ENCODE measurements at places on chromosomes 5 and 9. TPM values are rescaled to one million over a fixed set of nuclear protein-coding genes. Genes with fewer than 3 reads are reported as not detected.
A peak's percentile ranks its signal among the peaks of the same experiment; 100 is the strongest.

SH3PXD2B gene
- 111 TPM for total RNA-seq

NPM1 gene
- total RNA-seq, result 376 TPM

NRG2 gene
- total RNA-seq, result 11.0 TPM

BTNL8 gene
- total RNA-seq, result 1.9 TPM

FBP1 gene
- total RNA-seq, result 32.9 TPM

DMRT3 gene
- not detected for total RNA-seq

- no peak for DNase-seq
Observed at GRCh38 chr9:88750832-88751360, 215.9 kb downstream of the NXNL2 start.

DNA sequence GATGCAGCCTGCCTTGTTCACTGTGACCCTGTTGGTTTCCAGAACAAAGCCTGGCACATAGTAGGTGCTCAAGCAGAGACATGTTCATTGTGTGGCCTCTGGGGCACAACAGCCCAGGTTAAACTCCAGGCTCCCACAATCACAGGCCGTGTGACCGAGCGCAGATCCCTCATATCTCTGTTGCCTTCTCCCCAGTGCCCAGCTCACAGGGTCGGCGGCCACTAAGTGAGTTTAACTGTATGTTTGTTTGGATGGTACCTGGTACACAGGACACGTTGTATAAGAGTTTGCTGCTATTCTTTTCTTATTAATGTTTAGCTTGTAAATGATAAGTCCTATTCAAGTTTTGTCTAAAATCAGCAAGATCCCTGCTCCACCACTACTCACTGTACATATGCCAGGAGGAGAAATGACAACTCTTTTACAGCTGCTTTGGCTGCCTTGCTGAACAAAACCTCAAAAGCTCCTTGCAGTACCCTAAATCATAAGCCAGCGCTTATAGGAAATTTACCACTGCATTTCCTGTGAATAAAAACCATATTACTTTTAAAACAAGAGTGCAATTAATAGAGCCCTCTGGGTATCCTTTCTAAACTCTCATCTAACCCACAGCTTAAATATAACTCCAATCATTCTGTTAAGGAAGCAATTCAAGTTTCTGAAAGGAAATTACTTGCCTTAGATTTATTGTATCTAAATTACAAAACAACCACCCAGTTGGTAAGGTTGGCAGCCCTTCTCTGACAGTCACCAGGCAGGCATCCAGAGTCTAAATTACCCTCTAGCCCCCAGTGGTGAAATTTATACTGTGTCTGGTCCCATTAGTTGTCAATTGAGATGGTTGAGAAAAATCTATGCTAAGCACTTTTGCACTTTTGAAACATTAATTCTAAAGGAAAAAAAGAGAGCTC, 379.4 kb downstream of the SEMA5A start:
- DNase-seq, result no peak

DNA sequence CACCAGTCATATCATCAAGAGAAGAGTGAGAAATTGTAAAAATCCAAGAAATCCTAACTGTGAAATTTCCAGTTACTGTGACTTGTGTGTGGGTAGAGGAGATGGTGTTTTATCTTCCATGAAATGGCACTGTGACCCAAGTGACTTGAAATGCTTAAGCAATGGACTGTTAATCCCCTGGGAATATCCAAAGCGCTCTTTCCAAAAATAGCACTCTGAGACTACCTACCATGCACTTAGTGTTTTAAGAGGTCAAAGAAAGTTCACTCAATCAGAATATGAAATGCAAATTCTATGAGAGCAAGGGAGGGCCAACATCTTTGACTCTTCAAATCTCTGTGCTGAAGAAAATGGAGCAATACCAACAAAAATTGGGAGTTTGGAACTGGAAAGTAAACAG, 244.0 kb downstream of the GABRB2 start:
- DNase-seq, result no peak

GRCh38 chr9:19552282-19553105, 143.7 kb downstream of the ACER2 start:
- DNase-seq, result no peak

- DNase-seq, result no peak
Observed at GRCh38 chr5:27038476-27038875, at the start of gene CDH9. CDH9 (minus strand) TSS chr5:27038586; CDS start chr5:26988333, 50,253 bp downstream.

DNA sequence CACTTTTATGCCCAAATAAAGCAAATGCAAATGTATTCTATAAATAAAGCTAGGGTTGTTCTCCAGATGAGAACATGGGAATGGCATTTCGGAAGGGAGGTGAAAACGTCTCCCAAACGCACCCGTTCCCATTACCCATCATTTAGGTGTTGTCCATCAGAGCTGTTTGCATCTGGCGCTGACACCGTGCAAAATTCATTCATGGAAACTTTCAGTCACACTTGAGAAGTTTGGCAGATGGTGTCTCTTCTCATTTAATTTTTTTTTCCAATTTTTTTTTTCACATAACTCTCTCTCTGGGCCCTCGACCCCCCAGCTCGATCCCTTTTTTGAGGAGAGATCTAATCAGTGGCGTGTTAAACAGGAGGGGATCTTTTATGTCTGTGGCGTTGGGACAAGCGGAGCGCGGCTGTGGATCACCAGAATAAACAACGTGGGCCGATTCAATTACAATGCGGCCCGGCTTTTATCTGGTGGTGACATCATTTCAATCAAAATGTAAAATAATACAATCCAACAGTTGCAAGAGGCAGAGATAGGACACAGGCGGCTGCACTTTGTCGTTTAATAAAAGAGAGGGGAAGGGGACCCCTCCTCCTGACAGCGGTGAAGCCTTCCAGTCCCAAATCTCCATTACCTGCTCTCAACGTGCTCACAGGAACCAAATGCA, 246.1 kb upstream of the IRX4 start:
- DNase-seq, result no peak

GRCh38 chr5:1652873-1653697, 129.3 kb upstream of the LPCAT1 start:
- DNase-seq, result no peak

- DNase-seq, result no peak
Observed at GRCh38 chr9:128987805-128988204, 40.3 kb downstream of the NUP188 start.

DNA sequence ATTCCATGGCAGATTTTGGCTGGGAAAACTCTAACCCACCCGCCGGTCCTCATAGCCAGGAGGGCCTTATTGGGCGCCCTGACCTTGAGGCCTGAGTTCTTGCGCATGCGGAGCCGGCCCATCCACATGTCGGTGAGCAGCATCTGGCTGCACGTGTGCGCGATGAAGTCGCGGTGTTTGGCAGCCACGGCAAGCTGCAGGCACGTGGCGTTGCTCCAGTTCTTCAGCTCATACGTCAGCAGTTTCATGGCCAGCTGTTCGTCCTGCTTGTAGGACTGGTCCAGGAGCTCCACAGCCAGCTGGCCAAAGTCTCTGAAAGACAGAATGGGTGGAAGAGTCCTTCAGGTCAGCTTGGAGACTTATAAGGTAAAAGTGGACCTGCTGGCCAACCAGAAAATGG, 204.3 kb upstream of the KLF9 start:
- no peak for DNase-seq

GRCh38 chr5:167998148-167998767, 293.2 kb upstream of the WWC1 start:
- no peak for DNase-seq

- DNase-seq, result no peak
Observed at GRCh38 chr5:105554568-105555169, 1992.1 kb upstream of the NUDT12 start.

DNA sequence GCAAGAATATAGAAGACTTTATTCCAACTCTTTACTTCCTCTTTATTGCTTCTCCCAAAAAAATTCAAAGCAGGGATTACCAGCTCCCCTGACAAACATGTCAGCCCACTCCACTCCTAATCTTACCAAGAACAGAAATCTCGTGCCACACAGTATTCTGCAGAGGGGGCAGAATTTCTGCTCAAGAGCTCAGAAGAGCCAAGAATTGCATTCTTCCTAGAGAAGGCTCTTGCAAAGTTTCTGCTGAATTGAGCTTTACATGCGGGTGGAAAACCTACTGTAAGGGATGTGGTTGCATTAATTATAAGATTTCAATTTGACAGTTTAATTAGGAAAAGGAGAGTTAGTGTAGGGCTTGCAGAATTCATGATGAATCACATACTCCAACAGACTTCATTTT, 428.5 kb downstream of the CETN3 start:
- no peak for DNase-seq

GRCh38 chr9:92562461-92562967, 26.7 kb upstream of the ECM2 start:
- DNase-seq, result no peak

DNA sequence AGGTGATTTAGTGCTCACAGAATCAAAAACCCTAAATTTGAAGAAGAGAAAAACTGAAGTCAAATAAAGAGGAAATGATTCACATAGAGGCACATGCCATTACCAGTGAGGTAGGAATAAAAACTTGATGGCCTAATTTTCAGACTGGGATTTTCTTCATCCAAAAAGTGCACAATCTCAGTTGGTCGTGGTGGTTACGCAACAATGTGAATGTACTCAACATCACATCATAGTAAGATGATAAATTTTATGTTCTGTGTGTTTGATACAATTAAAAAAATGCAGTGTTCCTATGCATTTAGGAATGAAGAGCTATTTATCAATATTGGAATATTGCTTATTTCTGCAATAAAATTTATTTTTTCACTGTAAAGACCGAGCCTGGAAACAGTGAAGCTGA, 60.7 kb downstream of the SV2C start:
- no peak for DNase-seq

- peak; percentile 52 for DNase-seq
Observed at GRCh38 chr9:89919171-89919681, 314.4 kb downstream of the GADD45G start.

- DNase-seq, result no peak
Observed at GRCh38 chr5:137179203-137179602, 319.9 kb downstream of the SPOCK1 start.

DNA sequence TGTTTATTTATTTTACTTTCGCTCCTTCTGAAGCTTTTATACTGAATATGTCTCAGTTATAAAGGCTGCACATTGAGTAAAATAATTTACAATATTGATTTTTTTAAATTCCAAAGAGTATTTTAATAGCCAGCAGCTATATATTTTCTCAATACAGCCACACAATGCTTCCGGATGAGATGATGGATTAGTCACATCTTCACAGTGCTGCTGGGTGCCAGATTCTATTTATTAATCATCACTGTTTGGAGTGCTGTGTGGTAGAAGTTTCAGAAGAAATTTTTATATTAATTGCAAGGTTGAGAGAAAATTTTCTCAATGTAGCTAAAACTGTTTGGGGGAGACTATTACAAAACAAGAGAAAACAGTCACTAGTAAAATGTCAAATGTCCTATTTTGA, 989.8 kb downstream of the TLE4 start:
- no peak for DNase-seq

GRCh38 chr5:99316484-99316883, 387.7 kb upstream of the CHD1 start:
- no peak for DNase-seq

DNA sequence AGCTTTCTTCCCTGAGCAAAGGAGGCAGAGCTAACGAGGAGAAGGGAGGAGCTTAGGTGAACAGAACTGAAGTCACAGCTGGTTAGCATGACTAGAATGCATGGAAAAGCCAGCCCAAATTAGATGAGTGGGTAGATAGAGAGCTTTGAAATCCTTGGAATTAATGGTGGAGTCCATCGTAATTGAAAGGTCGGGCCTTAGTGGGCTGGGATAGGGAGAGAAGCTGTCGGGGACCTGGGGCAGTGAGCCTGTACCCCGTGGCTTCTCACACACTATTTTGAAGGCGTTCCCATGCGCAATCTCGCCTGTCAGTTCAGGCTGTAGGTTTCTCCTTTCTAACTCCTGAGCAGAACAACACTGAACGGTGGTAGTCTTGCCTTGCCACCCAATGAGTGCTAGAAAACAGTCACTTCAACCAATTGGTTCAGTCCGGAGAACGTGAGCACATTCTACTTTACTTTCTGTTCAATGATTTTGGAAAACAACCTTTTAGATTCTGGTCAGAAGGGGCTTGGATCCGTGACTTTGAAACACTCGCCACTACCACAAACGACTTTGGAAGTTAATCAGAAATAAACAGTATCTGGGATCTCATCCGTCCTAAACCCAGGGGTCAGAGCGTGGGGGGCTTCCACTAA, 655 bp upstream of the RAI14 start:
- DNase-seq, result peak; percentile 77

DNA sequence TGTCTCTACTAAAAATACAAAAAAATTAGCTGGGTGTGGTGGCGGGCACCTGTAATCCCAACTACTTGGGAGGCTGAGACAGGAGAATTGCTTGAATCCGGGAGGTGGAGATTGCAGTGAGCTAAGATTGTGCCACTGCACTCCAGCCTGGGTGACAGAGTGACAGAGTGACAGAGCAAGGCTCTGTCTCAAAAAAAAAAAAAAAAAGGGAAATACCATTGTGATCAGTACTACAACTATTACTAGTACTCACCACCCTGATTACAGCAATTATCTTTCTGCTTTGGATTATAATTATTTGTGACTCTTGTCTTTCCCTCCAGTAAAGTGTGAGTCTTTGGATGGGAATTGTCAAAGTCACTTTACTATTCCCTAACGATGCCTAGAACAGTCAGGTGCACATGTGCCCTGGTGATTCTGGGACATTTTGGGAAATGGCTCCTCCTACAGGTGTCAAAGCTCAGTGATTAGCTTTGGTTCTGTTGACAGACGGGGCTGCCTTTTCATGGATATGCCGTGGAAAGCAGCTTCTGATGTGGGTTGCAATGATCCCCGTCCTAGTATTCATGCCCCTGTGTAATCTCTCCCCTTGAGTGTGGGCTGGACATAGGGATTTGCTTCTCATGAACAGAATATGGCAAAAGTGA, 31.8 kb upstream of the FRRS1L start:
- no peak for DNase-seq

- peak; percentile 92 for DNase-seq
Observed at GRCh38 chr9:109320742-109321448, at the start of gene EPB41L4B. EPB41L4B (minus strand) TSS chr9:109321059; CDS start chr9:109320446, 613 bp downstream.

DNA sequence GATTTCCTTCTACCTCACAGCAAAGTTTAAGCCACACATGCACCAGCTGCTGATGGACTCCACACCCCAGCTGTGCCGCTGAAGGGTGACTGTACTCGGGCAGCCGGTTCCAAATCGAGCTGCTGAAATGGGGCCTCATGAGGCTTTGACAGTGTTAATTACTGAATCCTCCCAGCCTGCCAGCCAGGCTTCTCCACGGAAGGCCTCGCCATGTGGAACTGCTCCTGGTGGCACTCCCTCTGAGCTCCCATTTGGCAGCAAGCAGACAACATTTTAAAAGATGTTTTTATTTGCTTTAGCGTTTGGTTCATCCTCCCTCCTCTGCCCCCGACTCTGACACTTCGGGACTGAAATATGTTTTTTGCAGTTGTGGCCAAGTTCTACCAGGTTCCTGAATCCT, 479.4 kb upstream of the MPDZ start:
- DNase-seq, result no peak

DNA sequence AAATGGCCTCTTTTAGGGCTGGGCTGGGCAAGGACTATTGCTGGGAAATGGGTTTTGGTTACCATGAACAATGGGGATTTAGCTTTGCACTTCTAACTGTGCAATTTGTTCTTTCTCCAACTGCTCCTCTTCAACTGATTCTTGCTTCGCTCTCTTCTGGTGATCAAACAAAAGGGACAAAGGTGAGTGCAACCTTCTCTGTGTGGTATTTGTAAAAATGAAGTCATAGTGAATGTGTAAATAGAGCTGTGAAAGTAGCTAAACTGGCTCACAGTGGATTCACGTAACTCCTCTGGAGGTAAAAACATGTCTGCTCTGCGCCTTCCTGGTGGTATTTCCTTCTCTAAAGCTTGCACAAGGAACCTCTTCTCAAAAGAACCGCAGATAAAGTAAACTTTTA, 20.9 kb upstream of the SPINK14 start:
- no peak for DNase-seq

Data from adrenal gland (tissue), 19 donors.